ENCODE measurements at places on chromosomes 11 and 22.

DNA sequence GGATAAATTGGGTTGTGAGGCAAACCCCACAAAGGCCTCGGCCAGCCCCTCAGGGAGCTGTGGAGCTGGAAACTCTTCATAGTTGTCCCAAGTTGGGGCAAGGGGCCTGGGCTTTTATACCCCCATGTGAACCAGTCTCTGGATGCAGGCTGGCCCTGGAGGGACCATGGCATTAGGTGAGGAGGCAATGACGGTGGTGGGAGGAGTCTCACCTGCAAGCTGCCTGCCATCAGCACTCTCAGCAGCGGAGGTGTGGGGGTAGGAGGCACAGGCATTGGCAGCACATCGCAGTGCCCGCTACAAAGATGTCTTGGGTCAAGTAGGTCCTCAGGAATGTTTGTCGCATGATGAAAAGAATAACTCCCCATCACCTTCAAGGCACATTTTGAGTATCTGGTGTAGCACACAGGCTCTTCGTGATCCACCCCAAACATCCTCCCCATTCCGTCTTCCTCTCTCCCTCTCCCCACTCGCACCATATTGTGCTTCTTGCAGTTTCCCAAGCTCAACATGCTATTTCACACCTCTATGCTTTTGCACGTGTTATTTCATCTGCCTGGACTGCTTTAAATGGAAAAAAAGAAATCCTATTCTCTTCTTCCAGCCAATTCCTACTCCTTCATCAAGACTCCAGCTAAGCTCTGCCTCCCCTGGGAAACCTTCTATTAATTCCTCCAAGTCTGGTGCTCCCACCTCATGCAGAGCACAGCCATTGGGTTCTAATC is 18.1 kb upstream of the TSKU start:
- no peak for DNase-seq

DNA sequence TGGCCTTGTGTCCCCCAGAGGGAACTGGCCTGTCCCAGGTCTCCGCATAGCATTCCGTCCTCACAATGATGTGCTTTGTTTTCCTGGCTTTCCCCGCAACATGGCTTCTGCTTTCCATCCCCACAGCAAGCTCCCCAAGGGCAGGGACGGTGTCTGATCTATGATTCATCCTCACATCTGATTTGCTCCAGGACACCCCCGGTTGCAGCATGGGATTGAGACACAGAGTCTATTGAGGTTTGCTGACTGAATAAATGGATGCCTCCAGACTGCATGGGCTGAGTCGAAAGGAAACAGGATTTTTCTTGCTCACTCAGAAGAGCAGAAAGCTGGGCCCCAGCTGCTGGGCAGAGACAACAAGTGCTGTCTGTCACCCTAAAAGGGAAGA is 40.2 kb downstream of the LMO1 start:
- no peak for DNase-seq

DNA sequence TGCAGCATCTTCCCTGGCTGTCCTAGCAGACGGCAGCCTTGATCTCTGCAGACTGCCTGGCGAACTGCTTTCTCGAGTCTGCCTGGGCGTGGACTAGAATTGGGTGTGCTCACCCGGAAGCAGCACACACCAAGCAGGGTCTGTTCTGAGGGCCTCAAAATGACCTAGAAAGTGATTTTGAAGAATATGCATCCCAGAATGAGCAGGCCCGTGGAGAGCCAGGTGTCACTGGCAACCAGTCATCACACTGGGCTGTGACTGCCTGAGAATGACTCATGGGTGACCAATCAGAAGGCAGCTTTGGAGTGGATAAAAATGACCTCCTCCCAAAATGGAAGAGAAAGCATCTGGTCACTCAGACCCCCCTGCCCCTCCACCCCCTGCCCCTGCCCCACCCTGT is 114.9 kb upstream of the NECTIN1 start:
- no peak for DNase-seq

DNA sequence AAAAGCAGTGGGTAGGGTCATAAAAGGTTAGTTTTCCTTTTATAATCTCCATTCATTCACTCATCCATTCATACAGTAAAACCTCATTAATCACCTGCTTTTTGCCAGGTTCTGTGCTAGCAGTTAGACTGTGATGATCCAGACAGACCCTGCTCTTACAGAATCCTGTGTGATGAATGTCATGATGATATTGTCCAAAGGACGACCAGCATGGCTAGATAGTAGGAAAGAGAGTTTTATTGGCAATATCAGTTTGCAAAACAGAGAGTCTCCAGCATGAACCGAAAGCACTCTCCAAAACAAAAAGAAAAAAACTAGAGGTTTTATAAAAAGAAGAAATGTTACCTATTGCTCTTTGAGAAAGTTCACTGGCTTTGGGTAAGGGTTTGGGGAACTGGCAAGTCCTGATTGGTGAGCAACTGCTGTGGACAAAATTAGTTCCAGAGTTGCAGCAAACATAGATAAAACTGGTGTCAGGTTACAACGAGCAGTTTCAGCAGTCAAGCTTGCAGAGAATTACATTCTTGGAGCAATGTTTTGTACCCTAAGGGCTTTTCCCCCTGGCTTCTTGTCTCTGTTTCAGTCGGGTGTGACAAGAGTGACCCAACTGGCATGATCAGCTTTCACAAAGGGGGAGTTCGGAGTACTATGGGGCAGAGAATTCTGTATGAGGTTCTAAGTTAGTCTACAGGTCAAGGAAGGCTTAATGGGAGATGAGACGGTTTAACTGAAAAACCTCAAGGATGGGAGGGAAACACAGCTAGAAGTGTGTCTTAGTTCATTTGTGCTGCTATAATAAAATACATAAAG is 58.3 kb downstream of the HSD17B12 start:
- DNase-seq, result peak; percentile 54

GRCh38 chr22:27794226-27794625 is 7.3 kb downstream of the MN1 start:
- no peak for DNase-seq

DNA sequence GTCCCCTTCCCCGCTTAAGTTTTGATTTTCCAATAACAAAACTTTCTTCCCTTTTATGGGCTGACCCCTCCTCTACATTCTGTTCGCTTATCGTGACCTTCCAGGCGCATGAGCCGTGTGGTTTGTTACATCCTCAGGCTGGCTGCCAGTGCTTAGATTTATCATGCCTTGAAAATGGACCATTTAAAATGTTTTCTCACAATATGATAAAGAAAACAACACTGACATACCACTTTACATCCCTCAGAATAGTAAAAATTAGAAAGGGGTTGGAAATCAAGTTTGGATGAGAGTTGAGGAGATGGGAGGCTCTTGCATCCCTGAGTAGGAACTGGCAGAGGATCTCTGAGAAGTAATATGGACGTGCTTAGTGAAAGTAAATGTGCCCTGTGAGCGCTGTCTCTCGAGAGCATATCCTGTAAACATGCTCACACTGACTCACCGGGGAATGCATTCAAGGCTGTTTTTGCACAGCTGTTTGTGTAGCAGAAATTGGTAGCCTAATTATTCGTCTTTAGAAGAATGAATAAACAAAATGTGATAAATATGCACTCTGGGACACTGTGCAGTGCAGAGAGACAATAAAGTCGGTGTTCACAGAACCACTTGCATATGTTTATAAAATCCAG is 17.1 kb upstream of the TOLLIP start:
- no peak for DNase-seq

DNA sequence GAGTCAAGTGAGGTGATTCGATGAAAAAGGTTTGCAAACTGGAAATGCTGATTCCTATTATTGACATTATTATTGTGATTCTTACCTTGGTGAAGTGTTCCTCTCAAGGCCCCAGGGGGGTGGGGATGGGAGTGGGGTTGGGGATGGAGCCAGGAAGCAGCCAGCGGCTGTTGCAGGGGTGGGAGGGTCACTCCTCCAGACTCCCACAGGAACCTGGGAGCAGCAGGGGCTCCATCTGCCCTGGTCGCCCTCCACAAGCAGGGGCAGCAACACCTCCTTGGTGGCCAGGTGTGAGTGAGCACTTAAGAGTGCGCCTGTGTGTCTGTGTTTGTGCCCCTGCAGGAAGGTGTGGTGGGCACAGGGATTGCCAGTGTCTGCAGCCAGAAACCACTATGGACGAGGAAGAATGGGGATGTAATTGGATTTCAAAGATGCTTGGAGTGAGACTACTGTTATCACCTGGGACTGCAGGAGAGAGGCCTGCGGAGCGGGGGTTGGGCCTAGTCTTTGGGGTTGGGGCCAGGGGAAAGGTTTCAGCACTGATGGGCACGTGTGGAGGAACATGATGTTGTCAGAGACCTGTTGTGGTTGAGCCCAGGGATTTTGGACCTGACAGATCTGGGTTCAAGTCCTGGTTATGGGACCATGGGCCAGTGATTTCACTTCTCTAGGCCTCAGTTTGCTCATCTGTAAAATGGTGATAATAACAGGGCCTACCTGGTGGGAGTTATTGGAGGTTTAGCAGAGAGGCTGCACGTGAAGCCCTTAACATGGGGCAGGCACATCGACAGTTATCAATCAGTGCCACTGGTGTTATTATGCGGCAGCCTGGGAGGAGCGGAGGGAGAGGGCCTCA is 3.6 kb upstream of the TP53I11 start:
- no peak for DNase-seq

DNA sequence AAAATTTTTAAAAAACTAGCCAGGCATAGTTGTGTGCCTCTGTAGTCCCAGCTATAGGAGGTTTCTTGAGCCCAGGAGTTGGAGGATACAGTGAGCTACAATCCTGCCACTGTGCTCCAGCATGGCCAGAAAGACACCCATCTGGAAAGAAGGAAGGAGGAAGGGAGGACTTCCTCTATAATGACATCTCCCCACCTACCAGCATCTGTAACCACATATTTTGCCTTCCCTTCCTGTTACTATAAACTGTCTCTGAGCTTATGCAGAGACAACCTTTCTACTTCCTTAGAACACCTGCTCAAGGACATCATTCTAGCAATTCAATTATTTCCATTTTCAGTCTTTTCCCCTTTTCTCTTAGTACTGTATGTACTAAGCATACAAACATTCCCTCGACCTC is 2.2 kb upstream of the NUP160 start:
- DNase-seq, result no peak

GRCh38 chr22:23689414-23689813 is 1.4 kb upstream of the RGL4 start:
- DNase-seq, result no peak

DNA sequence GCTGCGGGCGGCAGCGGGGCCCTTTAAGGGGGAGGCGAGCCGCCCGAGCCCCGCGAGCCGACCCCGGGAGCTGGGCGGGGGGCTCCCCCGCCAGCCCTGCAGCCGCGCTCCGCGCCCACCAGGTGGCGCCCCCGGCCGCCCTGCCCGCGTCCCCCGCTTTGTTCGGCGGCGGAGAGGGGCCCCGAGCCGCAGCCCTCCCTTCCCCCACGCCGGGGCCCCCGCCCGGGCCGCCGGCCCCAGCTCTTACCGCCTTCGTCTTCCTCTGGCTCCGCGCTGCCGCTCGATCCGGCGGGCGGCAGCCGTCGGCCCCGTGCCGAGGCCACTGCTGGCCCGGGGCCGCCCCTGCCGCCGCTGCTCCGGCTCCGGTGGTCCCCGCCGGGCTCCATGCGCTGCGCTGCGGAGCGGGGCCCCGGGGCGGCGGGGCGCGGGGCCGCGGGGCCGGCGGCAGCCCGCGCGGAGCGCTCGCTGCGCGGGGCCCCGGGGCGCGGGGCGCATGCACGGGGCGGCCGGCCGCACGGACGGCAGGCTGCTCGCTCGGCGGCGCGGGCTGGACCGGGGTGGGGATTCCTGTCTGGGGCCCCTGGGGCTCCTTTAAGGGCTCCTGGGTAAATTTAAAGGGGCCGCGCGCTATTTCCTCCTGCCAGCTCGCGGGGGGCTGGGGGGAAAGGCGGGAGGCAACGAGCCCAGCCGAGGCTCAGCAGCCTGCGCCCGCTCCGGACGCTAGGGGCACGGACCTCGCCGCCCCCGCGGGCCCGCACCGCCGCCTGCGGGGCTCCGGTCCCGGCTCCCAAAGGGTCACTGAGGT is at the start of gene ZFTA:
Gene ZFTA (minus strand): TSS at position 539 of the 805 bp plus-strand sequence. CDS start 153 bp downstream, at position 386.
- DNase-seq, result no peak
